Hematopoietic multipotent progenitor cell (in vitro differentiated cells): ENCODE measurements at places on chromosomes 7 and 10. TPM values are rescaled to one million over a fixed set of nuclear protein-coding genes. Genes with fewer than 3 reads are reported as not detected.

The NYAP1 gene
- total RNA-seq: under 0.01 TPM

The ADAM22 gene
- 7.0 TPM for total RNA-seq

The FAM237B gene
- total RNA-seq: not detected

GRCh38 chr10:5184987-5185775 is at the start of gene AKR1C8:
Gene AKR1C8, minus strand, starts transcription at chr10:5185150. Its CDS starts 46 bp downstream, at chr10:5185104.
- no peak for DNase-seq

DNA sequence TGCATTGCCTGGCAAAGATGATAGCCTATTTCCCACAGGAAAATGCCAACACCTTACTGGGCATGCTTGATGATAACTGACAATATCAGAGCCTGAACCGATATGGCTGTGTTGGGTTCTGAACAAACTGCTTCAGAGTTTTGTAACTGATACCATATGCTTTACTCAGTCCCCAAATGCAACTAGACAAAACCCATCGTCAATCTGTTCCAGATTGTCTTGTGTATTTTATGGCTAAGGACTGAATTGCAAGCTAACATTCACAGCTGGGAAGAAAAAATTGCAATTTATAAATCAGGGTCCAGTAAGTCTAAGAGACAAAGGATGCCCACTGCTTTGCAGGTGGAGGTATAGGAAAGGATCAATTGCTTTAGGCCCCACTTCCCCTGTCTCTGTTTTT is 116.8 kb upstream of the WNT16 start:
- DNase-seq: no peak

- no peak for DNase-seq
These were observed 314.8 kb downstream of the POM121L12 start for GRCh38 chr7:53350241-53350640.

DNA sequence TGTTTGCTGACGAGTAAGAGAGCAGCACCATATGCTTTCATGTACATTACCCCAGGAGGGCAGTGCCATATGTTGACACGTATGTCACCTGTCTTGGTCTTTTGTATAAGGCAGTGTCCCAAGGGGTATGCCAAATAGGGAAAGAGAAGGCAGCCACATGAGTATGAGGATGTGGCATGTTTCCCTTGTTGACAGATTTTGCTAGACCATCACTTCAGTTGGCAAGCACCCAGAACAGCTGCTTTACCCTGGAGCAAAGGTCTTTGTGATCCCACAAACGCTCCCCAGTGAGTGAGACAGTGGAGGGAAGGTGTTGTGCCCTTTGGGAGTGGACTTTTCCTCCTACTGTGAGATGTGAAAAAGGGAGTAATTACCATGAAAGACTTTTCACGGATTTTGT is 350.1 kb downstream of the ETV1 start:
- DNase-seq: no peak

DNA sequence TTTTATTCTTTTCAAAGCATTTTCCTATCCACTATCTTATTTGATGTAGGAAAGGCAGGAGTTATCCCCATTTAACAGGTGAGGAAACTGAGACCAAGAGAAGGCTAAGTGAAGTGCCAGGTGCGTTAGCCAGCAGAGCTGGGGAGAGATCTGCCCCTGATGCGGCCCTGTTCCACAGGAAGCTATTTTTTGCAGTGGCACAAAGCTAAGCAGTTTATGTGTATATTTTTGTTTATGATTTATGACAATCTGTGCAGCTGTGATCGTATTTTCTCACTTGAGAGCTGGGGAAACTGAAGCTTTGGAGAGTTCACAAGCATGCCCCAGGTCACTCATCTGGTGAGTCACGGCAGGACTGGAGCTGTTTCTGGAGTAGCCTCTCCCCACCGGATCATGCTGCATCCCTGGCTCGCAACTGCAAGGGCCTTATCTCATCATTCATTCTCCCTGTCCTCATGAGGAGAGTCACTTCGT is 38.8 kb downstream of the SLC29A3 start:
- DNase-seq: no peak

DNA sequence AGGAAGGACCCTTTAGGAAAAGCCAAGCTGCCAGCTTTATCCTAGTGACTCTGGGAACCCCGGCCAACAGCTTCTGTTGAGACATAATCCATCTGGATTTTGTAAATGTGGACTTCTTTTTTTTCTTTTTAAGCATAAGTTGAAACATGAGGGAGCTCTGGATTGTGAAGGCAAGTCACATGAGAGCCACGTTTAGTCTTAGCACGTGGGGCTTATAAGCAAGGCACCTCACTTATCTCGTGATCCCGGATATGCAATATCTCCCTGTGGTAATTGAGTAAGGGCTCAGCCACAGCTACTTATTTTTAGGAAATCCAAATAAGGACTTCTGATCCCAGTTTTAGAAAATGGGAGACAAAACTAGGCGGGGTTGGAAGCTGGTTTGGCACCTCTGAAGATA is 111.2 kb upstream of the PTN start:
- DNase-seq: no peak

GRCh38 chr10:844552-844951 is 87.0 kb downstream of the LARP4B start:
- DNase-seq: no peak

DNA sequence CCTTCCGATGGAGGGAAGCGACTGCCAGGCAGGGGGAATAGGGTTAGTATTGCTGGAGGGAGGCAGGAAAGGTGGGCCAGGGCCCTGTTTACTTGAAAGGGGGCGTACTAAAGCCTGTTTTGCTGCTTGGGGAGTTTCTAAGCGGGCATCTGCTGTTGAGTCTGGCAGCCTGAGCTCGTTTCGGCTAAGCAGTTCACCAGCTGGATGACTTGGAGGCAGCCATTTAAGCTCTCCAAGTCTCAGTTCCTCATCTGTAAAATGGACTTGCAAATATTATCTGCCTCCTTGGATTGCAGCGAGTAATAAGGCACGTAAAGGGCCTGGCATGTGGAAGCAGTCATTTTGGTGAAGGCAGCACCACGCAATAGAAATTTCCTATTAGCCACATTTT is 44.0 kb downstream of the LDB3 start:
- DNase-seq: no peak

- no peak for DNase-seq
These were observed 97.6 kb downstream of the CUX1 start for GRCh38 chr7:101915000-101915399.

- no peak for DNase-seq
These were observed 67.1 kb upstream of the PRR15 start for GRCh38 chr7:29496355-29497020.

- no peak for DNase-seq
These were observed 41.9 kb upstream of the ASL start for GRCh38 chr7:66033471-66034385.
